ENCODE measurements at places on chromosomes 4 and X.

DNA sequence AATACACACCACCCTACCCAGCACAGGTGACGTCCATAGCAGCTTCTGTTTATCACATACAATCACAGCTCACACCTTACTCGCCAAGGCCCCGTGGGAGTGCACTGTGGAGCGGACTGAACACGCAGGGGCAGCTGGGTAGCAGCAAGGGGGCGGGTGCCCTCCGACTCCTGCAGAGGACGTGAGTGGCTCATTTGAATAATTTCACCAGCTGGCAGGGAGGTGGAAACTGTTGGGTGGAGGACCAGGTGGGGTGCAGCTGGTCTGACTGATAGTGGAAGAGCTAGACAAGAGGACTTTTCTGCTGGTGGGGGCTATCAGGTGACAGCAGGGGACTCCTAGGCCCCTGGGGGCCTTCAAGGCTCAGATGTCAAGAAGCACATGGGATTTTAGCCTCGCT, 16.3 kb downstream of the MAN2B2 start:
- DNase-seq: no peak

GRCh38 chrX:74461384-74461783, 40.1 kb downstream of the SLC16A2 start:
- no peak for DNase-seq

DNA sequence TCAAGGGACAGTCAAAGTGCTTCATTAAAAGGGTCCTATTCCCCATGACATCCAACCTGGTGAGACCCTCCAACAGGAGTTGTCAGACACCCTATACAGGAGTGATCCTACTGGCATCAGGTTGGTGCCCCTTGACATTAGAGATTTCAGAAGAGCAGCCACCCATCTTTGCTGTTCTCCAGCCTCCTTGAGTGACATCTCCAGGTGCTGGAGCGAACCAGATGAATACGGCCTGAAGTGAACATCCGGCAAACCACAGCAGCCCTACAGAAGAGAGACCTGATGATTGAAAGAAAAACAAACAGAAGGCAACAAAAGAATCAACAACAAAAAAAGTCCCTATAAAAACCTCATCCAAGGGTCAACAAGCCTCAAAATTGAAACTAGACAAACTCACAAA, 146.1 kb upstream of the PBDC1 start:
- no peak for DNase-seq

GRCh38 chrX:141220342-141221008, 21.8 kb downstream of the SPANXC start:
- peak; percentile 2 for DNase-seq

GRCh38 chr4:144578681-144579080, 67.3 kb upstream of the HHIP start:
- no peak for DNase-seq

- no peak for DNase-seq
Observed at GRCh38 chrX:115017455-115017854, at the start of gene IL13RA2. TSS of gene IL13RA2 (minus strand) at chrX:115017616. CDS start at chrX:115017269, 347 bp downstream.

DNA sequence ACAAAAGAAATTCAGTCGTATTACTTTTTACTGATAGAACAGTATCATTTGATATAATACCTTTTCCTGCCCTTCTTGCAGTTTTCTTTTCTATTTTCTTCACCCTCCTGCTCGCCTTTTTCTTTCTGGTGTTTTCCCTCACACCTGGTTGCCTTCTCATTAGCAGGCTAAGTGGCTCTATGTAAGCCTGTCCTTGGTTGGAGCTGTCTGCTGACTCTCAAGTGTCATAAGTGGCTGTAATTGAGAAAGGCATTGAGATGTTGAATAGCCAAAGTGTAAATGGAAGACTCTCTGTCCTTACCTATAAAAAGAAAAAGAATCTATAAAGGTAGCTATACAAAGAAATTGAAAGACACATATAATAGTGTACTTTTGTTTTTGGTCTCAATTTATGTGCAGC, 180.7 kb downstream of the ADGRL3 start:
- DNase-seq: no peak

- no peak for DNase-seq
Observed at GRCh38 chr4:82692101-82692780, 106.4 kb downstream of the SCD5 start.

GRCh38 chr4:110503270-110504083, 27.5 kb downstream of the ENPEP start:
- no peak for DNase-seq

DNA sequence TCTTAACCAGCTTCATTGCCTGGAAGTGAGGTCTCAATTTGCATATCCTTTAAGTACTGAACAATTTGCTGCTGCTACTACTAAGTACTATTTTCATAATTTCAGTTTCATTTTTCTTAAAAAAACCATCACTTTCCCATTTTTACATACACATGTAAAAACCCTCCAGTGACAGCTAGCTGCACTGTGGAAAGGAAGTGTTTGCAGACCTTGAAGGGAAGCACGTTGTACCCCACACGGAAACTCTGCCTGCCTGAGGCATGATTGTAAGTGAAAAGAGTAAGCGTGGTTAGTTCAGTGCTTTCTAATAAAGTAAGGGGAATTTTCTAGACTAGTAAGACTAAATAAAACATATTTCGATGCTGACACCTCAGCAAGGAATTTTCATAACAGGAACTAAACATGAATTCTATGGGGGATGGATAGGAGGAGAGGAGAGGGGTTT, 103.6 kb downstream of the RAPGEF2 start:
- no peak for DNase-seq

DNA sequence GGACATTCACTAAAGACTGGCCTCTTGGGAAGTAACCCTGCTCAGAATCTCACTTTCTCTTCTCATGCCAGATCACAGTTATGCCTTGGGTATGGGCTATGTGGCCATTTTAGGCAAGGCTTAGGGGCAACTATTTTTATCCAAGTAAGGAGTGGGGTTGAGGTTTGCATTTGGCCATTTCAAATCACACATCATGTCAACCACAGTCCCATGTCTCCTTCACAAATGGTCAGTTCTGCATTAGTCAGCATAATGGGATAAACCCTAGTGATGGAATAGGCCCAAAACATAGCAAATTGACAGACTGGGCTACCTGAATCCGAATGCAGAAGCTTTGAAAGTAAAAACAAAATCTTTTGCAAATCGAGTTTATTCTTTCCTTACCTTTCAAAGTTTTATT, 827 bp upstream of the RTL3 start:
- DNase-seq: no peak

DNA sequence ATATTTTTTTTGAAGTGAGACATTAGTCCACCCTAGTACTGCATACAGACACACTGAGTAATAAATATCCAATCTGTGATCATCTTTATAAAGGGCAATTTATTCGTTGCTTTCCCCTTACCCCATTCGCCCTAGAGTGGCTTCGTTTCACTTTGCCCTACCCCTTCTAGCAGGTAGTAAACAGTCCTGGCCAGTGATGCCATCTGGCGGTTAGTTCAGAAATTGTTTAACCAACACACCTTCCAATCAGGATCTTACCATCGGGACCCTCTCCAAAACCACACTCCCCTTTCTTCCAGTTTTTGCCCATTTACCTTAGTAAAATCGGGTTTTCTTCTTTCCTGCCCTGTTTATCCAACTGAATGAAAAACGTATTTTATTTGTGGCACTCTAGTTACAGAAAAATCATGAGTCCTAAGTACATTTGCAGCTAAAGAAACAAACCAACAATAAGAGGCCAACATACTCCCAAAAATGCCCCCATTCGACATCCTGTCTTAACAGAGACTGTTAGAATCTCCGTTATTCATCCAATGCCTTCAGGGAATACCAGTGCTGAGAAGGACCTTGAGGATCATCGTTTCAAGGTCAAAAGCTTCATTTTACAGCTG, 2.2 kb downstream of the PPA2 start:
- peak; percentile 51 for DNase-seq

DNA sequence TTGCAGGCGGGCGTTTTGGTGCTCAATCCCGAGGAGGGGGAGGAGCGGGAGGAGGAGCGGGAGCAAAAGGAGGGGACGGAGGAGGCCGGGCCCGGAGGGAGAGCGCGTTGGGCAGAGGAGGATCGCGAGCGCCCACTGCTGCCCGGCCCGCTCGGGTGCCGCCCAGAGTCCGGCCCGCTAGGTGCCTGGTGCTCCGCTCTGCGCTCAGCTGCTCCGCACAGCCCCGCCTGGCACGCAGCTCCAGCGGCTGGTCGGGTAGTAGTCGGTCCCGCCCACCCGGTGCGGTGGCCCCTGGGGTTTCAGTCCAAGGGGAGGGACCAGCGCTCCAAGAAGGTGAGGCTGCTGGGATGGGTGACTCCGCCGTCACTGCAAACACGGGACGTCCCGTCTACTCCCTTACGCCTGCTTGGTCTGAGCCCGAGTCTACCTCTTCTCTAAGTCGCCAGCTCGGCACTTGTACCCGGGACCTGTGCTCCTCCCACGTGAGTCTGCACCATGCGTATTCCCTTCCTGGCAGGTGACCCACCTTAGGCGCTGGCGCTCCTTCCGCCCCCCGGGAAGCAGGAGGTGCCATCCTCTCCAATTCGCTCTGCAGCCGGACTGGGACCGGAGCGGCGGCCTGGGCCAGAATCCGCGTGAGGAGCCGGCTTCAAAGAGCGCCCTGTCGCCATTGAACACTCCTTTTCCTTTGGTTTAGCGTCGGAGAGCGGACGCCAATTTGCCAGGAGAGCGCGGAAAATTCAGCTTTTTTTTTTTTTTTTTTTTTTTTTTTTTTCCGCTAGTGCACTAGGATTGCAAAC, 405 bp upstream of the HS3ST1 start:
- no peak for DNase-seq

- no peak for DNase-seq
Observed at GRCh38 chr4:10671366-10671765, 13.2 kb downstream of the CLNK start.

DNA sequence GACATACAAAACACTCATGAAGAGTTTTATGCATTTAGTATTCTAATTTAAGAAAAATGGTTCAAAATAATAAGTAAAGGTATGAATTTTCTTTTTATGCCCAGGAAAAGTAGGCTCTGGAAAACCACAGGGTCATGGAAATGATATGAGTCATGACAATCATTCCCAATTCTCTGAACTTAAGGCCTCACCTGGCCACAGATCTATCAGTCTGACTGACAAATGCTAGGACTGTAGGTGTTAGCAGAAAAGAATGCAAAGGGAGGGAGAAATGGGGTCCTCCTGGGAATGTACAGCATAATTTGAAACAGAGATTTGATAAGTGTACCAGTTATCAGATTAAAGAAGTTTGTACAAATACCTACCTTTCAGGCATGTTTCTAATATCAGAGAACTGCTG, 270.5 kb upstream of the ARSJ start:
- no peak for DNase-seq

- DNase-seq: no peak
Observed at GRCh38 chrX:84477114-84477513, 25.1 kb downstream of the HDX start.

GRCh38 chr4:95092766-95093165, 335.0 kb downstream of the BMPR1B start:
- DNase-seq: no peak

DNA sequence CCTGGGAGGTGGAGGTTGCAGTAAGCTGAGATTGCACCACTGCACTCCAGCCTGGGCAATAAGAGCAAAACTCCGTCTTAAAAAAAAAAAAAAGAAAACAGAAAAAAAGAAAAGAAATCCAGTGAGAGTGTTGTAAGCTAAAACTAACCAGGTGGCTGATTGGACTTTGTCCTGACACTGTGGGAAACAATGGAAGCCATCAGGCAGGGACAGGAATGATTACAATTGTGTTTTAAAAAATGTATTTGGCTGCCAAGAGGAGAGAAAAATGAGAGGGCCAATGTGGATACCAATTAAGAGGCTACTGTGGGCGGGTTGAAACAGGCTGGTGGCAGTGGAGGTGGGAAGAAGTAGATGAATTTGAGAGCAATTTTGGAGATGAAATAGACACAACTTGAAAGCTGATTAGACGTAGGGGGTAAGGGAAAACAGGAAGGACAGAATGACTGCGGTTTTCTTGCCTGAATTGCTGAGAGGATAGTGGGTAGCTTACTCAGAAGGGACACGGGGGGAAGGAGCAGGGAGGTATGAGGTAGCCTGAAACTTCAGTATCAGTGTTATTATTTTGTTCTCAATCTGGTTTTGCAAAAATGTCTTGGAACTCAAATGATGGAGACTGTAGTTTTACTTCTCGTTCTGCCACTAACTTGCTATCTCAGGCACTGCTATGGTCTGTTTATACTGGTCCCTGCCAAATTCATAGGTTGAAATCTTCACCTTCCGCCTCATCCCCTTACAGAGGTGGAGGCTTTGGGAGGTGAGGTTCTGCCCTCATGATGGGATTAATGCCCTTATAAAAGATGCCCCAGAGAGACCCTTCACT, 45.6 kb upstream of the CHRNA9 start:
- no peak for DNase-seq

GRCh38 chr4:154361450-154361849, 130.1 kb downstream of the DCHS2 start:
- DNase-seq: no peak

DNA sequence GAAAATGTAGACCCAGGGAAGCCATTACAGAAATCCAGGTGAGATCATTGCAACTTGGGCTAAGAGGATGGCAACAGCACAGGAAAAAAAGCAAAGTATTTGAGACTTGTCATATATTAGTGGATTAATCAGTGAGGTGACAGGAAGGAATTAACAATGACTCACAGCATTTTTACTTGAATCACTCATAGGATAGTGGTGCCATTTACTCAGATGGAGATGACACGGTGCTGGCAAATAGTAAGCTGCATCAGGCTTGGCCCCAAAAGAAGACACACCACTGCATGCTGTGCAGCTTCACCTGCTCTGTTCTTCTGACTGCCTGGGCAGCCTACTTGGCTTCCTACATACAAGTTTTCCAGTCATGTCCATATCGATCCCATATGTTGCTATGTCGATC, 144.8 kb downstream of the FRYL start:
- DNase-seq: no peak

DNA sequence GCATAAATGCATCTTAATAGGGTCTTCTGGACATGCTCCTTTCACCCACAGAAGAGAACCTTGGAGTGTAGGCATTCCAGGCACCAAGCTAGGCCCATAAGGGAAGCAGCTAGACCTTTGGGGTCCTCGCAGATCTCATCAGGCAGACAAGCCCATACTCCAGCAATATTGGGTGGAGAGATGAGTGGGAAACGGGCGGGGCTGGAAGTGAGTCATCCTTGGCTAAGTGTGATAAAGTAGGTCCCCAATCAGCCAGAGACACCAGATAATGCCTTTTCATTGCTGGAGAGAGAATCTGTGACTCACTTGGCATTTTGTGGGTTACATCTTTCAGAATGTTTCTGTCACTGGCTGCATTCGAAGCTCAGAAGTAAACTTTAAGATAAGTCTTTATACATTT, 133.3 kb upstream of the MBNL3 start:
- DNase-seq: peak; percentile 10

DNA sequence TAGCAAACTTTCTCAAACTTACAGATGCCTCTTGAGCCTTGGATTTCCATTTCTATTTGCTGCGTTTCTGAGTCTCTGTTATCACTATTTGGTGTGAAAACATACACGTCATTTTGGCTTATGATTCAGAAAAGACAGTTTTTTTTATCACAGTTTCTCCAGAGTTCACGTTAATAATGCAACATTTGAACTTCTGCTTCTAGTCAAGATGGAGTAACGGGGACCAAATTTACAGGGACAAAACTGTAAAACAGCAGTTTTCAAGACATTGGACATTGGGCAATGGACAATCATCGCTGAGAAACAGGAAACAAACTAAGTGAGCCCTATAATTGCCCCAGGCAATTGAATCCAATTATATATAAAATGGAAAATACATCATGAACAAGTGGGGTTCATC, 36.2 kb upstream of the TASL start:
- DNase-seq: no peak

GRCh38 chr4:22299678-22300077, 216.2 kb downstream of the ADGRA3 start:
- no peak for DNase-seq

All from amniotic stem cell (primary cell).